ENCODE measurements at places on chromosomes 3 and 15.

DNA sequence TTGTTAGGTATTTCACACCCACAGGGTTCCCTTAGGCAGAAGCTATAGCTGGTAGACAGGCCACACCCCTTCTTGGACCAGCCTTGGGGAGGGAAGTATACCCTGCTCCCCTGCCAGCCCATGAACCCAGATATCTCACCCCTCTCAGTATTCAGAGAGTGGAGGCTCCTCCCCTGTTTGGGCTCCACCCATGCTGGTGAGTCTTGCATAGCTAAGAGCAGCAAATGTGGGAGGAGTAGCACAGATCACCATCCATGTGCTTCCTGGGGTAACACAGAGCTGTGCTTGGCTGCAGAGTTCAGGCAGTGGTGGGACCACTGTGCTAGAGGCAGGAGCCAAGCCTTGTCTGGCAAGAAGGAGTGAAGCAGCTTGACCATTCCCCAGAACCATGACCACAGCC is 427.2 kb downstream of the ZIC1 start:
- no peak for DNase-seq

DNA sequence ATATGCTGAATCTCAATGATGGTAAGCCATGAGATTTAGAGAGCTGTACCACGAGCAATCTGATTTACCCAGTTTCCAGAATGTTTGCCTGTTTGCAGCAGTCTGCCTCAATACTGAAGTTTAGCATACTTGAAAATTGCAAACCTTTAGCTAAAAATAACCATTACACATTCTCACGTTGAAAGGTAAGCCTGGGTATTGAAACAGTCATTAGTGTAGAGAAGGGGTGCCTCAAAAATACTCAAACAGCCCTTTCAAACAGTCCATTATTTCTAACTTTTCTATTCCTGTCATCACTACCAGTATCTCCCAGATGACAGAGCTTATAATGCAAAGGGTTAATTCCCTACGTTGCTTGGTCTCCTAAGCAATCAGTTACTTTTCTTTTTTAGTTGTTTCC is 111.8 kb upstream of the MBNL1 start:
- DNase-seq, result no peak

- DNase-seq, result no peak
Observed at GRCh38 chr15:84749111-84749991, 959 bp downstream of the ZNF592 start.

DNA sequence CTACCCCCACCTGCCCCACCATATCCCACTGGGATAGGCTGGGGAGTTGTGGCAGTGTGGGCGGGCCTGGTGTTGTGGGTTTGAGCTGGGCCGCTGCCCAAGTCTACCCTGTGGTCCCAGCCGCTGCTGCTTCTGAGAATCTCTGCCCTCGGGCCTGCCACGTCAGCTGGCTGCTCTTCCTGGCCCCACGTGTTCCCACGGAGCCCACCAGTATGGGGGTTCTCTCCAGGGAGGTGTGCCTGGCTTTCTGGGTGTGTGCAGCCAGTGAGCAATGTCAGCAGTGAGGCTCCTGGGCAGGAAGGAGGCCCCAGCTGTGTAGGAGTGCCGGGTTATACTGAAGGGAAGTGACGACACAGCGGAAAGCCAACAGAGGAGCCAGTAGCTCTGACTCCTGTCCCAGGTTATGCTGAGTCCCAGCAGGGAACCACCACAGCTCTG is 10.5 kb downstream of the GNAI2 start:
- no peak for DNase-seq

DNA sequence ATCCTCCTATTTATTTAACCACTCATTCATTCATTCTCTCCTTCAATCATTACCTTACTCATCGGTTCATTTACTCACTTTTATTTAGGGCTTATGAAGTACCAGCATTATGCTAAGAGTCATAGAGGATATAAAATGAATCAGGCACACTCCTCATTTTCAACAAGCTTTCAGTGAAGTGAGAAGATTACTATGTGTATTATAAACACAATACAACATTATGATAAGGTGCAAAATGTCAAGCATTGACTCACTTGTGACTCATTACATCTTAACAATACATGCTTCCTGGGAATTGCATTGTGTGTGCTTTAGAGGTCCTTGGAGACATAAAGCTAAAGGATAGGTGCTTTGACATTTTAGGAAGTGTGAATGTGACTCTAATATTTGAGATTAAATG is 60.4 kb downstream of the PLAAT1 start:
- DNase-seq, result peak; percentile 48

DNA sequence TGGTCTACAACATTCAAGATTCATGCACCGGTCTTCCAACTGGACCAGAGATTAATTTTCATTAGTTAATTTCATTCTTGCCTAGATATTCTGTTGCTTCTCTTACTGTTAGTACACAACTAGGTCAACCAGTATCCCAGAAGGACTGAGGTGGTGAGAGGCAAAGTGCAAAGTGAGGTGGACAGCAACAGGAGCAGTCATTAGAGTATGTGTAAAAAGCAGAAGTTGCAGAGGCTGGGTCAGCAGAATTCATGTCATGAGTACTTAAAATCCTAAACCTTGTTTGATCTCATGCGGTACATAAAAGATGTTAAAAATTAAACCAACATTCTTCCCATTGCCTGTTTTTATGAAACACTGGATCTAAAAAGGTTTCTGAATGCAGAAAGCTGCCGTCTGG is 46.7 kb downstream of the PARP14 start:
- no peak for DNase-seq

DNA sequence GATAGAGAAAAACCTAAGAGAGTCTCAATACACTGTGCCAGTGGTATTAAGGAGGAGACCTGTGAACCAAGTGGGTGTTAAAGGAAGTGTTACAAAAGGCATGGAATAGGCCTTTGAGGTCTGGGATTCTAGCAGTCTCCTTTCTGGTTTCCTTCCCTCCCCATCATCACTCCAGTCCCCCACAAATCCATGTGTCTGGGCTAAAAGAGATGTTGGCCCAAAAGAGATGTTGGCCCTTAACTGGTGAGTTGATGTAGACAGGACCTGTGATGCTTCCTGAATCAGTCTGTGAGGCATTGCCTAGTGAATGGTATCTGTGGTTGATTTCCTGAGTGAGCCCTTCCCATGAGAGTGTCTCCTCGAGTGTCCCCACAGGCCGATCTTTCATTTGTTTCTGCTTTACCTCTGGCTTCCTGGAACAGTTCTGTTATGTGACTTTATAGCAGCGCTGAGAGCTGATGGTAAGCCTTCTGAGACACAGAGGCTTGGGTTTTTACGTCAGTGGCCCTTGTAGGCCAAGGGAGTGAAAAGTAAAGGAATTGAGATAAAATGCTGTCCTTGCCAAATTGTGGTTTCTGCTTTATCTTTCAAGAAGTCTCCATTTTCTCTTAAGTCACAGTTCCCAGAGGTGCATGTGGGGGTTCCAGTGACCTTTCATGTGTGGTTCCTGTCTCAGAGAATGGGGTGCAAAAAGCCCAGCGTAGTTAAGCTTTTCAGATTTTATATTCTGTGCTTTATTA is 87.8 kb downstream of the KLHL25 start:
- DNase-seq, result no peak

GRCh38 chr3:83251490-83251889 is 1490.0 kb upstream of the GBE1 start:
- no peak for DNase-seq
